ENCODE measurements at places on chromosomes 5 and 9.
A peak's percentile ranks its signal among the peaks of the same experiment; 100 is the strongest.

GRCh38 chr5:149381986-149382338, 2.9 kb upstream of the IL17B start:
- peak; percentile 89 for DNase-seq

- no peak for DNase-seq
Observed at GRCh38 chr5:37565062-37565670, 186.0 kb downstream of the WDR70 start.

GRCh38 chr5:93883459-93883858, 142.1 kb upstream of the POU5F2 start:
- DNase-seq: no peak

DNA sequence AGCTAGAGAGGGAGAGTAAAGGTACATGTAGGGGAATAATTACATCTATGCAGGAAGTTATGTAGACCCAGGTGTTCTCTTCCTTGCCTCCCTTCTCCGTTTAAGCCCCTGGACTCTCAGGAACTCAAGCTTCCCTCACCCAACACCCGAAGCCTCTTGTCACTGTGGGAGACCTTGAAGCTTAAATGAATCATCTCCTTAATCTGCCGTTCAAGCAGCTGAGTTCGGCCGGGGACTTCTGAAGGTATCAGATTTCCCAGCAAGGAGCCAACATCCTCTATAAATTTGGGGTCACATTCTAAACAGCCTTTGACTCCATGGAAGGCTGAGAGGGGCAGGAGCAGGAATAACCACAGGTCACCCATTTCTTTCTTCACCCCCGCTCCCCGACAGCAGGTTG, 412 bp downstream of the IZUMO3 start:
- no peak for DNase-seq

- DNase-seq: no peak
Observed at GRCh38 chr9:130237763-130238524, 27.6 kb upstream of the HMCN2 start.

DNA sequence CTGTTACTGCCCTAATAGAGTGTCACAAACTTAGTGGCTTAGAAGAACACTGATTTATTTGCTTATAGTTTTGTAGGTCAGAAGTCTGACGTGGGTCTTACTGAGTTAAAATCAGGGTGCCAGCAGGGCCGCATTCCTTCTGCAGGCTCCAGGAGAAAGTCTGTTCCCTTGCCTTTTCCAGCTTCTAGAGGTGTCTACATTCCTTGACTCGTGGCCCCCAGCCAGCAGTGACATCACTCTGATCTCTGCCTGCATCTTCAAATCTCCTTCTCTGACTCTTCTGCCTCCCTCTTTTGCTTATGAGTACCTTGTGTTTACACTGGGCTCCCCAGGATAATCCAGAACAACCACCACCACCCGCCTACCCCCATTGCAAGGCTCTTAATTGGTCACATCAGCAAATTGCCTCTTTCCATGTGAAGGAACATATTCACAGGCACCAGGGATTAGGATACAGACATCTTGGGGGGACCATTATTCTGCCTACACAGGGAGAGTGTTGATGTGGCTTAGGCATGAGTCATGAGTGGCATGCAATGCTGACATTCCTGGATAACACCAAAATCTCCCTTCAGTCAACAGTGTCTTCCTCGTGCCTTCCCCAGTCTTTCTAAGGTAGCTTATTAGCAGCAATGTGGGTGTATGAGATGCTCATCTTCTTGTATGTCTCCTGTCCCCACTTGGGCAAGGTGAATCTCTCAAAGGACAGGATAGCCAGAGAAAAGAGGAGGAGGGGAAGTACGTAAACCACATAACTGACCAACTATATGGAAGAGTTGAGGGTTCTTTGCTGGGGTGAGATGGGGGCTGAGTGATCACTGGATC, 24.4 kb downstream of the CYFIP2 start:
- DNase-seq: no peak

- DNase-seq: no peak
Observed at GRCh38 chr5:130479045-130479804, 575.0 kb downstream of the CHSY3 start.

All from uterus (tissue), 4 donors.